Activated T-cell treated with anti-CD3 and anti-CD28 coated beads, Interleukin-2, amount 50 U/mL, for 48 hours (primary cell): ENCODE measurements at places on chromosomes 16 and 17.

GRCh38 chr16:8512941-8513624 lies 77.2 kb downstream of the TMEM114 start:
- DNase-seq: no peak

- DNase-seq: no peak
Observed at GRCh38 chr16:62018301-62019060, 17.8 kb downstream of the CDH8 start.

GRCh38 chr17:1431631-1432104 lies 24.4 kb downstream of the CRK start:
- DNase-seq: no peak

DNA sequence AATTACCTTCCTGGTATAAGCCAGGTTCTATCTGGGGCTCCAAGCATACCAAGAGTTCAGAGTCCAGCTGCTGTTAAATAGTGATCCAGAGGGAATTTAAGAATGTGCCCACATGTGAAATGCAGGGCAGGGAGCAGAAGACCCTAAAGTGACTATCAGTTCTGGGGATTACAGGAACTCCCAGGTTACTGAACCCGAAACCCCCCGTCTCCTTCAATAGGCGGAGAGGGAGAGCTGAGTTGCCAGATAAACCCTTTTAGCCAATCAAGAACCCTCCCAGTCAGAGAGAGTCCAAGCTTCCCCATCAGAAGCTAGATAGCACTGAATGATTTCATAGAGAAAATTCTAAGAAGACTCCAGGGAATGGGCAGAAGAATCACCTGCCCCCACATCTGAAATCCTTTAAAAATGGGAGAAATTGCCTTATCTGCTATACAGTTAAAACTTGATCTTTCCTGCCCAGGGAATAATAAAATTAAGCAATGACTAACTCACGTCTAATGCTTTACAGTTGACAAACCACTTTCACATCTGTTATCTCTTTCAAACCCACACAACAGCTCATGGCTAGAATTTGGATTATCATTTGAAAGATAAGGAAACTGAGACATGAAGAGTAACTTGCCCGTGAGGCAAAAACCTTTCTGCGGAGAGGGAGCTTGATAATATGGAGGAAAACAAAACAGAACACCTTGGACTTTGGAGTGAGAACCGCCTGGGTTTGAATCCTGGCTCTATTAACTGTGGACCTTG lies 10.2 kb downstream of the NOG start:
- no peak for DNase-seq

- DNase-seq: no peak
Observed at GRCh38 chr16:66662445-66663194, 33.9 kb downstream of the CMTM4 start.

- no peak for DNase-seq
Observed at GRCh38 chr17:42253578-42253977, 22.6 kb downstream of the STAT5B start.

DNA sequence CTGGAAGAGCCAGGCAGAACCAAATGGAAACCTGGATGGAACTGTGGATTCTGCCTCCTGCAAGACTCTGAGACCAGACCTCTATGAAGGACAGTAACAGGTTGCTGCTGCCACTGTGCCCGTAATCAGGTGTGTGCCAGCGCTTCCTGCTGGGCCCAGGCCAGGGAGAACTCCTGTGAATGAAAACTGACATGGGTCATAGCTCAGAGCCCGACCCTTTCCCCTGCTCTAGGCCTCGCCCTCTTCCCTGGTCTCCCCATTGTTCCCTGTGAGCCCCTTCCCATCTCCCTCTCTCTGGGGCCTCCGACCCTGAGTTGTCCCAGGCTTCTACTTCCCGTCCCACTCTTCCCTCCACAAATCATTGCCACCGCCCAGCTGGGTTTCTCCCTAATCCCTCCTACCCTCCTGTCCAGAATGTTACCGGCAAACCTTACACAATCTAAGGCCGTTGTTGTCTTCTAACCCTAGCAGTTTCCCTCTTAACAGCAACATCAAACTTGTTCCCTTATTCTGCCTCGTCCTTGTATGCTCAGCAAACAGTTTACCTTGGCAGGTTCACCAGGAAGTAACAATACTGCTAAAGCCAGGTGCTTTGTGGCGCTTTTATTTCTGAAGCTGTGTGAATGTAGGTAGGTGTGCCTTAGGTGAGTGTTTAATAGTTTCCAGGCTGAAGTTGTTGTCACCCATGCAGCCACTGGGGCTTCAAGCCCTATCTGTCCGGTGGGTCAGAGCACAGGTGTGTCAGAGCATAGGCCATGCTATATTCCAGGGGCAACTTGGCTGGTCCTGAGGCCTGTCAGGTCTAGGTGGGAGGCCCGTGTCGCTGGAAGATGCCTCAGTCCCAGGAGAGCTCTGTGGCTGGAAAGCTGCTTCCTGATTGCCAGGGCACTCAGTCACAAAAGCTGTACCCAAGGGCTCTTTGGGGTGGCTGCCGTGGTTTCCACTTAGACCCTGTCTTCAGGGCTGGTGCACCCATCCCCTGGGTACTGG lies 32.0 kb downstream of the SMPD3 start:
- DNase-seq: no peak

- DNase-seq: no peak
Observed at GRCh38 chr16:89442990-89443726, 47.2 kb downstream of the ANKRD11 start.

DNA sequence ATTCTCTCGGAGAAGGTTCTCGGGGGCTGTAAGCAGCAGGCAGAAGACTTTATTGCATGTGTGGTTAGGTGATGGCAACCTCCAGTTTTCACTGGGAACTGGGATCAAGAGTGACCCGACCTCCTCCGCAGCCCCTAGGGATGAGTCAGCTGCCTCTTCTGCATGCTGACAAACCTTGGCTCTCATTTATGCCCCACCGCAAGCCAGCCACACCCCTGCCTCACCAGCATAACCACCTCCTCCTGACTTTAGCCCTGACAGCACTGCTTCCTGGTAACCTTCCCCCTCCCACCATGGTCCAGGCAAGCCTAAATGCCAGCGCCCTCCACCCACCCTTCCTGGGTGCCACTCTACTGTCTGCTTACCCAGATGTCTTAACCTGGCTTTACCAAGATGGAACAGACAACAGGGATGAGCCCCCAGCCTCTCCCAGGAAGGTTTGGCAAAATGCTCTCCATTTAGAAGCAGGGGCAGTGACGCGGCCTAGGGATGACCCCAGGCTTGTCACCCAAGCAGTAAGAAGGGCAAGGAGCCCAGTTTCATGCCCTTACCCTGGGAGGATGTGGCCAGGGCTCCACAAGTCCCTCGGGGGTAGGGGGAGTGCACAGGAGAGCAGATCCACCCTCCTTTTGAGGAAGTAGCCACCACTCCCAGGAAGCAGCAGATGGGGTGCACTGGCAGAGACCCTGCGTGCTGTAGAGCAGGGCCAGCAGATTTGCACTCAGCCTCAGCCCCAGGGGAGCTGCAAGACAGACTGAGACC lies 73.5 kb downstream of the GOSR1 start:
- peak; percentile 13 for DNase-seq

DNA sequence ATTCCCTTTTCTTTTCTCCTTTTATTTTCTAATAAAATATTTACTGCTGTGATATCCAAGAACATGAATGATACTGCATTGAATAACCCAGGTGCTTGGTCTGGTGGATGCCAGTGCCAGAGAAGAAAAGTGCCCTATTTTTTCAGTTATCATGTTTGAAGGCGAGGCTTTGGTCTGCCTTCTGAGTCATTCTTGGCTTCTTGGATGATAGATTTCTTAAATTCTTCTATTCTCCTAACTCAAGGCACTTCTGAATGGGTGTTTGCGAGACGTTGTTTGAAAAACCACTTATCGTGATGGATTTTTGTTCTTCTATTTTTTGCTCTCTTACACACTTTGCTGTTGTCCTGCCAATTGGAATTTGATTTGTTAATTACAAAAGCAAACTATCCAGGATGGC lies 66.7 kb downstream of the FTO start:
- DNase-seq: no peak

- no peak for DNase-seq
Observed at GRCh38 chr17:81398176-81398831, 3.0 kb downstream of the BAHCC1 start.

DNA sequence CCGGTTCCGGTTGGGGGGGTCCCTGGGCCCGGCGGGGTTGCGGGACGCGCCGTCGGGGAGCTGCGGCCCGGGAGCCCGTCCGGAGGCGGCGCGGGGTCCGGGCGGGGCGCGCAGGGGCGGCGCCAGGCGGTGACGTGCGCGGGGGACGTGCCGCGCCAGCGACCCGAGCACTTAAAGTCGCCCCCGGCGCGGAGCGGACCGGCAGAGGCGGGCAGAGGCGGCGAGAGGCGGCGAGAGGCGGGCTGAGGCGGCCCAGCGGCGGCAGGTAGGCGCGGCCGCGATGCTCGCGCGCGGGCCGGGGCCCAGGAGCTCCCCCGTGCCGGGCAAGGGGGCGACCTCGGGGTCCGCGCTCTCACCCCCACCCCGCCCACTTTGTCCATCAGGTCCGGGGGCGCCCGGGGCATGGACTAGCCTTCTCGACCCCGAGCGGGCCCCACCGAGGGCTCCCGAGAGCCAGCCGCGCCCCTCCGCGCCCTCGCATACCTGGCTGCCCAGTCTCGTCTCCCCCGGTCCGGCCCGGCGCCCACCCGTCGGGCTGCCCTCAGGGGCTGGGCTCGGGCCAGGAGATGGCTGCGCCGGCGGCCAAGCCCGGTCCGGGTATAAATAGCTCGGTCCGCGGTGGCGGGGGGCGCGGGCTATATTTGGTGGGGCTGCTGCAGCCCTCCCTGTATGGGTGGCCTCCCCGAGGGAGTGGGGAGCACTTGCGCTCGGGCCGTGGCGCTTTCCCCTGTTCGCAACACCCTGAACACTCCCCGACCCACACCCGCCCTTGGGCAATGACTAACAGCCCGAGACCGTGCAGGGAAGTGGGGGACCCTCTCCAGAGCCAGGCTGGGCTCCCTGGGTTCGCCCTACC lies at the start of gene SLC16A3:
Gene SLC16A3, plus strand, starts transcription at position 201 of the 856 bp plus-strand sequence. CDS start 6,967 bp downstream, outside the sequence.
- peak; percentile 65 for DNase-seq

GRCh38 chr17:13600475-13601321 lies 1.0 kb downstream of the HS3ST3A1 start:
- peak; percentile 34 for DNase-seq
